Activated naive CD4-positive, alpha-beta T cell (primary cell): ENCODE measurements at places on chromosomes 12 and 14.

GRCh38 chr12:21891751-21892217, 49.4 kb downstream of the ABCC9 start:
- no peak for DNase-seq

GRCh38 chr12:122107261-122107660, 28.7 kb downstream of the MLXIP start:
- no peak for DNase-seq

DNA sequence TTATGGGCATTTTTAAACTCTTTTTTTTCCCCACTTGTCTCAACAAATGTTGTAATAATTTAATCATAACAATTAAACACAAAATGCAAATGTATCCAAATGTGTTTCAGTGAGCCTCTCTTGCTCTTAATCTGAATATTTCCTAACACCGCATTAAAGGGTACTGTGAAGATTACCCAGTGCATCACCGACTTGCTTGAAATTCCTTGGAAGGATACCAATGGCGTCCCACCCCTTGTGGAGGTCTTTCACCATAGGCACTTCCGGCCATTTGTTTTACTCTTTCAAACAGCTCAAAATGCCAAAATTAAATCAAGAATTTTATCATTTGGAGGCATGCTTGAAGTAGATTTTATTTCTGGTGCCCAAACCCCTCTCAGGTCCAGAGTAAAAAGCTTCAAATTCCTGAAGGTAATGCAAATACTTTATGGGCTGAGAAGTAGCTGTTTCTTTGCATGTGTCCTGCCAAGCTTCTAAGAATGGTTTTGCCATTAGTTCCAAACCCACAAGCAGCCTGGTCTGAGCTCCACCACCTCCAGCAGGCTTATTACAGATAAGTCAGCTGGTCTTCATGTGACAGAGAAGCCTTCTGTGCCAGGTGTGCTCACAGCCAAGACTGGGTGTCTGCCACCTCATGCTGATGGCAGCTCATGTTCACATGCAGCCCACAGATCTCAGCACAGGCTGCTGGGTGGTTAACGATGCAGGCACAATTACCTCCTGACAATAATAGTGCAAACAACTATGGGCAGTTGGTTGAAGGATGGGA, 16.4 kb upstream of the NUDT4 start:
- DNase-seq = no peak

GRCh38 chr14:20632831-20633691, 8.4 kb downstream of the OR6S1 start:
- DNase-seq = peak; percentile 25

GRCh38 chr12:51082561-51083125, 753 bp downstream of the CSRNP2 start:
- no peak for DNase-seq

GRCh38 chr12:127635838-127636237, 631.1 kb upstream of the TMEM132C start:
- no peak for DNase-seq

GRCh38 chr14:22184830-22185168, 404.2 kb downstream of the DAD1 start:
- DNase-seq = no peak

DNA sequence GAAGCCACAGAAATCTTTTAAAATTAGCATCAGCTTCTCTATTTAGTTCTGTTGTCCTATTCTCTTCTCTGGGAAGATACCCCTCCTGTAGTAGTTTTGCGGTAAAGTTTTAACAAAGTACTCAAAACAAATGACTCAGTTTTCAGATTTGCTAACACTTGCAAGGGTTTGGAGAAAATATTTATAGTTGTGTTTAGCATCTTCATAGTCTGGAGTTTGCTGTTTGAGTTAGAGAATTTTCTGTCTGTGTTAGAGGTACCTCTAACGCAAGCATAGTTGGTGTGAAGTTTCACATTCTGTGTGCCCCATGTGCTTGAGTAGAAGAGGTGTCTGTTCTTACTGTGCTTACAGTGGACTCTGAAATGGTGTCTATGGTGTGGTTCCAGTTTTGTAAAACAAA, 36.0 kb downstream of the ANKRD9 start:
- no peak for DNase-seq

GRCh38 chr12:51645961-51646360, 54.9 kb downstream of the SCN8A start:
- DNase-seq = no peak

DNA sequence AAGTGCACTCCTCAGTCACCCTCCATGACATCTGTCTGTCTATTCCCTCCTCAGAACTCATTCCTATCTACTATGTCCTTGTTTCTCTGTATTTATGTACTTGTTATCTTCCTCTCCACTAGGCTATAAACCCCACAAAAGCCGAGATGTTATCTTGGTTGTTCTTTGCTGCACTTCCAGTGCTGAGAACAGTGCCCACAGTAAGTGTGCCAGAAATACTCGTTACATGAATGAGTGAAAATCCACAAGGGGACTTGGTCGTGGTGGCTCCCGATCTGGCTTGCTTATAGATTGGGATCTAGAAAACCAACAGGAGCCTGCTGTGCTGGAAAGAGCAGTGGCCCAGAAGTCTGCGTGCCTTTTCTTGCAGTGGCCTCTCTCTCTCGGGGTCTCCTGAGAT, 111.9 kb upstream of the PRMT8 start:
- no peak for DNase-seq

- DNase-seq = no peak
These were observed 69.0 kb upstream of the DHRS4 start for GRCh38 chr14:23884541-23884904.

DNA sequence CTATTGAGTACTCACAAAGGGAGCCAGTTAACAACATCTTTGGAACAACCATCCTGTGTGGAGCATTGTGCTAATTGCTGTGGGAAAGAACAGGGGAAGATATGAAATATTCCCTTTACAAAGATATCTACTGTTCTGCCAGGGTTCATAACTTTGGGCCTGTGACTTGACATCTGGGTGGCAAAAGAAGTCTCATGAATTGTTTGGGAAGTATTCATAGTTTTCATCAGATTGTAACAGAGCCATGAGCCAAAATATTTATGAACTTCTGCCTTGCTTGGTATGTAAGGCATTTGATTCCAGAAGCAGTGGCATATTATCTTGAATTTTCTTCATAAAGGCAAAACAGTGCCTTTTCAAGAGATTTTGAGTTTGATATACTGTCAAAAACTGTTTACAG, 816.2 kb downstream of the DIO2 start:
- DNase-seq = no peak

- DNase-seq = no peak
These were observed 12.3 kb downstream of the KRT83 start for GRCh38 chr12:52308806-52309425.

- DNase-seq = no peak
These were observed 19.1 kb upstream of the EPS8 start for GRCh38 chr12:15808250-15808649.

DNA sequence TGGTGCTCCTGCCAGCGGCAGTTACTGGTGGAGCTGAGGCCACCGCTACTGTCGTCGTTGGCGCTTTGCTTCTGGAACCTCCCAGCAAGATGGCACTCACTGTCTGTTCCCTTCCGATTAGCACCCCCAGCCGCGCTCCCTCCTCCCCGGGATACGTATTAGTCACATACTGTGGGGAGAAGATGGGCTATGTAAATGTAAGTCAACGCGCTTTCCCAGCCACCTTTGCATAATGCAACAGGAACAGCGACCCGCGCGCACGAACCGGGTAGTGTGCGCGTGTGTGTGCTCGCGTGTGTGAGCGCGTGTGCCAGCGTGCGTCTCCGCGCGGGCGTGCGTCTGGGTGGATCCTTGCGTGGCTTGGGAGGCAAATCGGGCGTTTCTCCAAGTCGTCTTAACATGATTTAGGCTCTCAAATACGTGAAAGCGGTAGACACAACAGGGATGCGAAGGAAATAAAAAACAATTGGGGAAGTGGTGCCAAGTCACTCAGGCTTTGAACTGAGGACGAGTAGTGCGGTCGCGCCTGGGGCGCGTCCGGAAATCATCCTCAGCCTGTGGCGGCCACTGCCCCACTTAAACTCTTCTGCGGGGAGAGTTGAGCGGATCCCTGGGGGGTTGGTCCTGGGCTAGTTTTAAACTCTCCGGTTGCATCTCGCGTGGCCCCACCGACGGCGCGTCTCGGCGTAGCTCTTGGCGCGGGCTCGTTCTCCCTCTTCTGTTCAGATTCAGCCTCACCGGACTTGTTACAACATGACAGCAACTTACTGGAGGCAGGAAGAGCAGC, 1.8 kb downstream of the FLRT2 start:
- DNase-seq = no peak

DNA sequence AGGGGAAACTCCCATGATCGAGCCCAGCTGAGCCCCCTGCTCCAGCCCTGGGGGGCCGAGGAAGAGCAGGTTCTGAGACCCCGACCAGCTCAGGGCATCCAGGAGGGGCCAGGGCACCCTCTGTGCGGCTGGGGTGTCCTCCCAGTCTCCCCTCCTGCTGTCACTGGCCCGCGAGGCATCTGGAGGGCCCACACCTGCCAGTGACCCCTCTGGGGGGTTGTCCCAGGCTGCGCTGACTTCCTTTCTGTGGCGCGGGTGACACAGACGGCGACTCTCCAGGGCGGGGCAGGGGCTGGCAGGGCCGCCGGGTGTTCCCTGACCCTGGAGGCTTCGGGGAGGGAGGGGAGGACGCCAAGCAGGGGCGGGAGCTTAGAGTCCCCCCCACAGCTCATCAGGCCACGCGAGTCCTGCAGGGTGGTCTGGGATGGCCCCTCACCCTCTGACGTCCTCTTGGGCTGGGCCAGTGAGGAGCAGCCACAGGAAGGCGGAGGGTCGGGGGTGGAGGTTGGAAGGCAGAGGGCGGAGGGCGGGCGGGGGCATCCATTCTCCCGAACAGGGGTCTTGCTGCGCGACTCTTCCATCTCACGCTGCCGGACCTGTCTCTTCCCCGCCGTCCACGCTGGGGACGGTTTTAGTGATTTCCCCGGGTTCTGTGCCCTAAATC, 38.6 kb upstream of the FBRSL1 start:
- no peak for DNase-seq

DNA sequence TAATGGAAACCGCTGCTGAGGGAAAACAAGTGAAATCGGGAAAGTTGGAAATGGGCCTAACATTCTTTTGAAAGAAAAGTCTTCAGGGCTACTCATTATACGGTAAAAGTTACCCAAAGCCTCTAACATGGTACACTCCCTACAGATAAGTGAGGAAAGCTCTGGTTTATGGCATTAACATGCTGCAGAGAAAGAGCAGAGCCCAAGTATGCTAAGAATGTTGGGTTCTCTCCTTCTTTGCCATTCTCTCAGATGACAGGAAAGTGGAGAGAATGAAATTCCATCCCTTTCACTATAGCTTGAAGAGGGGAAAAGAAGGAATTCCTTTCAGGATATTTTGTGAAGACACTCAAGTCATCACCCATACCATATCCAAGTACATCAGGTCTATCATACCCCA, 348.0 kb downstream of the SEC23A start:
- no peak for DNase-seq

DNA sequence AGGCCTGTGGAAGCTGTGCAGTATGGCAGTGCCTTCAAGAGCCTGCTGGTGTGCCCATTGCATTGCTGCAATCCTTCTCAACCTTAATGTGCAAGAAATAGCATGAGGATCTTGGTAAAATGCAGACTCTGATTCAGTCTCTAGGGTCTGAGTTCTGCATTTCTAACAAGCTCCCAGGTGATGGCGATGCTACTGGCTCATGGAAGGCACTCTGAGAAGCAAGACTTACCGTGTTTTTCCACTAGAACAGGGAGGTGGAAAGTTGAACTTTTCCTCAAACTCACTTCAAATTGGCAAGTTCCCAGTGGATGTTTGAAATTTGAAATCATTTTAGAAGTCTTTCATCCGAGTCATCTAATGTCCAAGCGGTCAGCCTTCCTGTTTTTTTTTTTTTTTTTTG, 55.5 kb downstream of the MYRFL start:
- DNase-seq = no peak

GRCh38 chr12:99170037-99170436, 477.5 kb upstream of the GARIN6 start:
- no peak for DNase-seq

DNA sequence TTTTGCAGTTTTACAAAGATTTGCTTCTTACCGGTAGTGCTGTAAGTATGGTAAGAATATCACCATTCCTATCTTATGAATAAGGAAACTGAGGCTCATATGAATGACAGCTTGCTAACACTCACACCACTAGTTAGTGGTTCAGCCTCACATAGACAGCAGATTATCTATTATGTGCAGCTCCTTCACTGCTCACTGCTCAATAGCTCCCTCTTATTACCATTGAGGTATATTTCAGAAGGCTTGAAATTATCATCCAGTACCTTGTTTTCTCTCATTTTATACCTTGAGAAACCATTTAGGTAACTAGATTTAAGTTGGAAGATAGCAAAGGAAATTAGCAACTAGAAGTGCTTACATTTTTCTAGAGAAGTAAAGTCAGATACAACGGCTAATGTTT, 15.5 kb downstream of the RIC8B start:
- DNase-seq = no peak

GRCh38 chr12:67078957-67079356, 190.2 kb upstream of the CAND1 start:
- DNase-seq = no peak

DNA sequence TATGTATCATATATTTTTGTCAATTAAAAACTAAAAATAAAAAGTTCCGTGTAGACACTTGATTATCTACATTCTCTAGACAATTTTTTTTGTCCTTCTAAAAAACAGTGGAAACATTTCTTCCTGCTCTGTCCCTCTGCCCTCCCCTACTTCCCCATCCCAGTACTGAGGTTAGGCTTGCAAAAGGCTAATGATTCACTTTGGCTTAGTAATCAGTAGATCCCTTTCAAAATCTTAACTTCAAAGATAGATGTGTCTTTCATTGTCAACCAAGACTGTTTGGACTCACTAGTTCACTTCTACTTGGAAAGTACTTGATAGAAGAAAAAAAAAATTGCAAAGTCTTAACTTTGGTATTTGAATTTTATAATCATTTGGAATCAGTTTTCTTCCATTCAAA, 3.8 kb downstream of the SETD3 start:
- no peak for DNase-seq

GRCh38 chr12:3428631-3429030, 62.4 kb upstream of the PRMT8 start:
- DNase-seq = no peak

DNA sequence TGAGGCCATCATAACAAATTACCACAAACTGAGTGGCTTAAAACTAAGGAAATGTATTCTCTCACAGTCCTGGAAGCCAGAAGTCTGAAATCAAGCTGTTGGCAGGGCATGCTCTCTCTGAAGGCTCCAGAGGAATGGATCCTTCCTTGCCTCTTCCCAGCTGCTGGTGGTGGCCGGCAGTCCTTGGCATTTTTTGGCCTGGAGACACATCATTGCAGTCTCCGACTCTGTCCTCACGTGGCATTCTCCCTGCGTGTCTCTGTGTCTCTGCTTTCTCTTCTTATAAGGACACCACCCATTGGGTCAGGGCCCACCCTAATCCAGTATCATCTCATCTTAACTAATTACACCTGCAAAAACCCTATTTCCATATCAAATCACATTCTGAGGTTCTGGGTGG, 206.1 kb downstream of the SLC41A2 start:
- DNase-seq = no peak
